ENCODE measurements at places on chromosomes 6 and 20. TPM values are rescaled to one million over a fixed set of nuclear protein-coding genes. Genes with fewer than 3 reads are reported as not detected.

The MATN4 gene
- not detected for total RNA-seq

The GCNT2 gene
- 8.5 TPM for total RNA-seq

The OXT gene
- total RNA-seq: 2.3 TPM

DNA sequence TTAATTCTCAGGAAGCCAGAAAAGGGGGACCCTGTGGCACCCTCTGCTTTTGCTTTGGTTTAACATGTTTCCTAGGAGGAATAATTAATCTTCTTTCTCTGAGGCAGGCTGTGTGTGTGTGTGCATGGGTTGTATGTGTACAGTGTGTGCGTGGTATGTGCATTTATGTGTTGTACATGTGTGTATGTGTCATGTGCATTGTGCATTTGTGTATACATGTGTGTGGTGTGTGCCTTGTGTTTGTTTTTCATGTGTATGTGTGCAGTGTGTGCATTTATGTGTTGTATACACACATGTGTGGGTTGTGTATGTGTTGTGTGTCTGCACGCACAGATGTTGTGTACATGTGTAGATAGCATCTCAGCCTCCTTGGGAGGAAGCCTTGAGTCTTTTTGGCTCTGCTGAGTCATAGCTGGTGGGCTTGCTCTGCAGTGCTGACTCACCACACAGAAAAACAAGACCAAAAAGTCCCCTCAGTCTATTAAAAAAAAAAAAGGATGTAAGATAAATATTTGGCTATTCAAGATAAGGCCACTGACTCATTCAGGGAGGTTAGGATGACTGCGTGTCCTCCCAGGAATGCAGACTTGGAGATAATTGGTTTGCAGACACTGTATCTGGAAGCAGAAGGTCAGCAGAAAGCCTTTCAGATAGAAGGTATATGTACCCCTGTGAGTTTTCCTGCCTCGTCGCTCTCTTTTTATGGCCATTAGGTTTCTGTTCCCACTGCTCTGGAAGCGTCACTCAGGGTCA, 58.6 kb downstream of the SYNJ2 start:
- no peaks in the 10 kb centered on the region for H3K27me3 ChIP-seq
- H3K36me3 ChIP-seq: peaks cover 40% of the 10 kb centered on the region
- no peaks in the 10 kb centered on the region for H3K4me1 ChIP-seq
- no peak overlapping the region for H3K27ac ChIP-seq
- no peak overlapping the region for H3K4me3 ChIP-seq
- no peak for DNase-seq

The RIMS4 gene
- total RNA-seq: not detected

- no peak overlapping the region for H3K4me3 ChIP-seq
- H3K27me3 ChIP-seq: peaks cover 3% of the 10 kb centered on the region
- no peaks in the 10 kb centered on the region for H3K36me3 ChIP-seq
- DNase-seq: no peak
- H3K4me1 ChIP-seq: no peaks in the 10 kb centered on the region
Observed at GRCh38 chr6:150813993-150814359, 51.5 kb upstream of the MTHFD1L start.

Data from naive thymus-derived CD4-positive, alpha-beta T cell (primary cell).